ENCODE measurements at places on chromosomes 12 and 14.

DNA sequence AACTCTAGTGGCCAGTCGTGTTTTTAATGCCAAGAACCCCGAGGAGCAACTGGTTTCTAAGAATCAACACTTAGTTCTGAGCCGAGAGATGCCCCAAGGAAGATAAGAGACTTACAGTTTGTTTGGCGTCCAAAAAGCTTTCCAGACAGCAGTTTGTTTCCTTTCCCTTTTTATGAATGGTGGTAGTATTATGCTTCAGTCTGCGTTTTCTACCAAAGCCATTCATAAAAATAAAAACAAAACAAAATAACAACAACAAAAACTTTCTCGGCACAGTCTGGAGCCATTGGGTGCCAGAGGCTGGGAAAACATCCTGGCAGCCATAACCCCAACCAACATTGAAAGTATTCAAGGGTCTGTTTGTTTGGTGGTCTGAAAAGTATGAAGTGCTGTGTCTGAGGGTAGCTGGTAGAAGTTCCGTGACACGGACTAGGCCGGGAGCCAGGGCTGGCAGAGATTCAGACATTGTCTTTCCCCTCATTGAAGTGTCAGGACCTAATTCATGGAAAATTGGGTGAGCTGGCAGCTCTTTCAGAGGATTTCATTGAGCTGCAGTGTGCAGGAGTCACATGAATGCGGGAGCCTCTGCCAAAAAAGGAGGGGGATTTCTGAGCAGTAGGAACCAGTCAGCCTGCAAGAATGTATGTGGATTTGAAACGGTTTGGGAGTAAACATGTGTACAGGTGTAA is 124.2 kb downstream of the HMGA2 start:
- DNase-seq = no peak

DNA sequence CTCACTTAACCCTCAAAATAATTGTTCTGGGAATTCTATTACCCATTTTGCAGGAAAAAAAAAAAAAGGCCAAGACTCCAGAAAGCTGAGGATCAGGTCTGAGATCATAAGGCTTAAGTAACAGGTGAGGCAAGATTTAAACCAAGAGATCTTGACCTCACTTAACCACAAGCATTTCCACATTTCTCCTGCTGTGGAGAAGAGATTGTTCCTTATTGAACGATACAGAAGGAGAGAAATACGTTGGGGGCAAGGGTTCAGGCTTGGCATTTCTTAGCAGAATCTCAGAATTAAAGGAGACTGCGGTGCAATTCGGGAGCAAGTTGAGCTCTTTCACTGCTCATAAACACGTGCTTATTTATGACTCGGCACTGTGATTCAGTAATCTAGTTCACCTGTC is 885.3 kb upstream of the TMEM132C start:
- no peak for DNase-seq

DNA sequence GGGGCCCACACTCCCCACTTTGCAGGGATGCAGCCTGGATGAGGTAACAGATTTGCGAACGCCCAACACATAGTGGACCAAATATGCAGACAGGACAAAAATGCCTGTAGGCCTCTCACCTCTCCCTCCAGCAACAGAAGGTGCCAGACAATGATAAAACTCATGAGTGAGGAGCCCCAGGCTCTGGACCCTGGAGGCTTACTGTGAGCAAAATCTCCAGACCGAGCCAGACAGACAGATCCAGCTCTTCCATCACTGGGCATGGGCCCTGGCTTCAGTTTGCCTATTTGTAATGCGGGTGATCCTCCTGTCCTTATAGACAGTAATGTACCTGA is 42.3 kb downstream of the IRF2BPL start:
- DNase-seq = no peak

GRCh38 chr12:124217508-124218242 is 77.2 kb upstream of the RFLNA start:
- no peak for DNase-seq

- no peak for DNase-seq
Measured at GRCh38 chr14:54901380-54902142, 1.1 kb downstream of the GCH1 start.

DNA sequence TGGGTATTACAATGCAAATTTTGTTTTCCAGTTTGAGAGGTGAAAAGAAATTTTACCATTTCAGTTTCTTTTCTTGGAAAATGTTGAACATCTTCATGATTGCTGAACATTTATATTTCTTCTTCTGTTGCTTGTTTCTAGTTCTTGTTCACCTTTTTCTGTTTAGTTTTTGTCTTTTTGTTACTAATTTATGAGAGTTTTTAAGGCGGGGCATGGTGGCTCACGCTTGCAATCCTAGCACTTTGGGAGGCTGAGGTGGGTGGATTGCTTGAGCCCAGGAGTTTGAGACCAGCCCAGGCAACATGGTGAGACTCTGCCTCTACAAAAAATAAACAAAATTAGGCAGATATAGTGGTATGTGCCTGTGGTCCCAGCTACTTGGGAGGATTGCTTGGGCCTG is 10.7 kb downstream of the KIF5A start:
- DNase-seq = no peak
